Renal pelvis (tissue), 12 donors: ENCODE measurements at places on chromosomes 11 and 22.

DNA sequence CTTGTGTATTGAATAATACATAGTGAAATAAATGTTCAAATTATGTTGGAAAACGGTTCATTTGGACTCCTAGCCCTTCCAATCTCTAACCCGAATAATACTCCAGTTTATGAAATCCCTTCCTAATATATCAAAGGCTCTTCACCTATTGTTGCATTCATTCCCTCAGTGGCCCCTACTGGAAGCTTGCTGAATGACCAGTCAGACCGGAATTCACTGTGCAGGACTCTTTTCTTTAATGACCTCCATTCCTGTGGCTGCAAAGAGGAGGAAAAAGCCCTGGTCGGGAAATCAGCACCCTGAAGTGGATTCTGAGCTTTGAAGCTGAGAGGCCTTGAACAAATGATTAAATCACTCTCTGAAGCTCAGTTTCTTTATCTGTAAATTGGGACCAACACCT is 19.1 kb upstream of the RCN1 start:
- peak; percentile 42 for DNase-seq

DNA sequence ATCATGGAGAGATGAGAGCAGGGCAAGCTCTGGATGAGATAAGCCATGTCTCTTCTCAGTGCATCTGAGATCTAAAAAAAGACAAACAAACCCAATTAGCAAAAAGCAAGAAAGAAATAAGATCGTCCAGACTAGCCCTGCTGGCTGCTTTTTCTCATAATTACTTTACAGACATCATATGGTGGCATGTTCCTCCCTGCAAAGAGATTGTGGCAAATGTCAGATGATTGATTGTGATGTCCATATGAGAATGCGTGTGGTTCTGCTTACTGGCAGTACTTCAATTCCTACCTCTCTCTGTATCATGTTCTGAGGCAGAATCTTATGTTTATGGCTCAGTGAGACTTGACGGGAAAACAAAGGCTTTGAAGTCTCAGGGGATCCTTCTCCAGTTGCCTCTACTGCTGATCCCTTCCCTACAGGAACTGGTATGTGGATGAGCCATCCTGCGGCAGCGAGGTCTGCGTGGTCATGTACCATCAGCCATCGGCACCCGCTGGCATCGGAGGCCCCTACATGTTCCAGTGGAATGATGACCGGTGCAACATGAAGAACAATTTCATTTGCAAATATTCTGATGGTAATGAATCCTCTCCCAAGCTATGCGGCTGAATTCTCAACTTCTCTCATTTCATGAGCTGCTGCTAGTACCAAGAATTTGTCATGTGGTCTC is 8.8 kb downstream of the LAYN start:
- DNase-seq = peak; percentile 8

DNA sequence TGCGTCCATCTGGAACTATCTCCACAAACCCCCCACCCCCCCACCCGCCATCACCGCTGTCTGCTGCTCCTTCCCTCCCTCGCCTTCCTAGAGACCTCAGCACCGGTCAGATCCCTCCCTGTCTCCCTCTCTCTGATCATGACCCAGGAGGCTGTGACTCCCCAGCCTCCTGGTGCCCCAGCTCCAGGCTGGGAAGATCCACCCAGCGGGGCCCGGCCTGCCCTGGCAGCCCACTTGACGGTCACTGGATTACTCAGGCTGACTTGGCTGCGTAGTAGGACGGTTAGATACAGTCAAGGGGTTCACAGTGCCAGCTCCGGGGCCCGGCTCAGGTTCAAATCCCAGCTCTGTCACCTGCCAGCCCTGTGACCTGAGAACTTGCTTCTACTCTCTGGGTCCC is 59.3 kb downstream of the ANO1 start:
- DNase-seq = no peak

- DNase-seq = peak; percentile 80
Measured at GRCh38 chr11:130431331-130431773, 2.9 kb upstream of the ADAMTS8 start.

GRCh38 chr11:66470015-66470414 is 3.3 kb downstream of the PELI3 start:
- no peak for DNase-seq

GRCh38 chr22:37909766-37910165 is 3.7 kb downstream of the MICALL1 start:
- no peak for DNase-seq

GRCh38 chr11:60895687-60896086 is 10.7 kb downstream of the PRPF19 start:
- DNase-seq = no peak

GRCh38 chr11:64566915-64567891 is 23.8 kb upstream of the SLC22A12 start:
- DNase-seq = no peak

- no peak for DNase-seq
Measured at GRCh38 chr22:43819931-43820640, 8.0 kb upstream of the EFCAB6 start.

GRCh38 chr11:96072592-96072991 is 148.7 kb upstream of the MTMR2 start:
- no peak for DNase-seq

- DNase-seq = no peak
Measured at GRCh38 chr11:121408830-121409229, 43.3 kb upstream of the SORL1 start.

DNA sequence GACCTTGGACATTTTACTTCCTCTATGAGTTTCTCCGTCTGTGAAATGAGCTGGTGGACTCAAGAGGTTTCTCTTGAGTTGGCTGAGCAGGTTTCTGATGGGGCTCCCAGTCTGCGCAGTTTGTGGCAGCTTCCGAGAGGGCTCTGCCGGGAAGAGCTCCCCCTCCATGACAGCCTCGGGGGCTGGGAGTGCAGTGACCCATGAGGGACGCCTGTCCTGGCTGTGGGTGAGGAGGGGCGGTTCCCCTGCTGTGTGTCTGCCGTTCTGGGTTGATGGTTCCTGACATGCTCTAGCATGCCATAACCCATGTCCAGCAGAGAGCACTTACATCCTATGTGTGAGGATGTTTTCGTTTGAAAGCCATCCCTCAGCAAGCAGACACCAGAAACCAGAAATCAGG is 14.8 kb downstream of the CSF2RB start:
- DNase-seq = no peak

DNA sequence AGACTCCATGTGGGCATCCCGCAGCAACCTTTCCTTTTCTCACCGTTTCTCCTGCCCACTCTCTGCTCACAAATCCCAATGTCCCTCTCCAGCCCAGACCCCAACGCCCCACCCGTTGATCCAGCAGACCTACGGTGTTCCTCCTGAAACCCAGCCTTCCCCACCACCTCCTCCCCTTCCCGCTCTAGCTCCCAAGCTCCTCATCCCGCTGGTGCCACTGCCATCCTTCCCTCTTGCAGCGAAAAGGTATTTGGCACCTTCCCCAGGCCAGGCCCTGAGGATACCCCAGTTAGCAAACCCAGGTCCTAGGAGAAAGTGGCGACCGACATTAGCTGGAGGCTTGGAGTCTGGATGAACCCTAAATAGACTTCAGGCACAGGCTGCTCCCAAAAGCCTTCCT is 84.0 kb upstream of the RTL6 start:
- DNase-seq = no peak

GRCh38 chr11:120605469-120605868 is 93.9 kb downstream of the GRIK4 start:
- DNase-seq = no peak

GRCh38 chr11:85316967-85317366 is 310.2 kb downstream of the DLG2 start:
- DNase-seq = no peak

DNA sequence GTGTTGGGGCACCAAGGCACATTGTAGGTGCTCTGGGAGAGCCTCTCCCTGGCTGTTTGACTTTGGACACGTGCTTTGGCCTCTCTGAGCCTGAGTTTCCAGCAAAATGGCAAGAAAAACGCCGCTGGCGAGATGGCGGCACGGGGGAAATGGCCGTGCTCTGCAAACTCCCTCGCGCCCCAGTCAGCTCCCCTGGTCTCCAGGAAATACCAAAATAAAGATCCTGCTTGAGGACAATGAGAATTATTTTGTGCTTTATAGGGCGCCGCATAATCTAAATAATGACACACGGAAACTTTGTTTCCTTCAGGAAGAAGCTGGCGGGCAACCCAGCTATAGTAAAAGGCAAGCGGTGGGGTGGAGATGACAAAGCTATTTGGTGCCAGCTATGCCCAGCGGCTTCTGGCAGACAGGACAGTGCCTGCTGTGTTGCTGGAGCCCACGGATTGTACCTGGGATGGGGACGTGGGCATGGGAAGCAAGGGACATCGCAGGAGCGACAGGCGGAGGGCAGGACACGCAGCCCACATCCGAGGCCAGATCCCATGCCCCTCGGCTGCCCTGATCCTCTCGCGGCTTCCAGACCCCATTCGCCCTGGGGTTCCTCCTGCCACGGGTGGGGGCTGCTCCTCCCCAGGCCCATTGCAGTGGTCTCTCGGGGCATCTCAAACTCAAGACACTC is 26.3 kb upstream of the RFPL3 start:
- DNase-seq = no peak

DNA sequence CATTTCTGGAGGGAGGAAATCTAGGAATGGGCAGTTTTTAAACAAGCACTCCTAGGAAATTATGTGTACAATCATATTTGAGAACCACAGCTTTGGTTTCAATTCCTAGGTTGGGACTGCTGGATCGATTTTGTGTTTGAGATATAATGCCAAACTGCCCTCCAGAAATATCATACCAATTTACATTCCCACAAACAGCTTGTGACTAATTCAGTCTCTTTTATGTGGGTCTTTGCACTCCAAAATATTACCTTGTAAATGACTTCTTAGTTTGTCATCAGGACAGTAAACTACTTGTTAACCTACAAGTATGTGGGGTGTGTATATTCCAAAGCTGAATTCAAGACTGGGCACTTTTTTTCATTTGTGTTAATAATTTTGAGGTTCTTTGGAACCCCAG is 9.8 kb upstream of the BARX2 start:
- no peak for DNase-seq

- DNase-seq = no peak
Measured at GRCh38 chr11:65452806-65453490, 30.4 kb downstream of the NEAT1 start.

GRCh38 chr22:44351685-44352377 is 39.1 kb upstream of the SHISAL1 start:
- DNase-seq = peak; percentile 58

DNA sequence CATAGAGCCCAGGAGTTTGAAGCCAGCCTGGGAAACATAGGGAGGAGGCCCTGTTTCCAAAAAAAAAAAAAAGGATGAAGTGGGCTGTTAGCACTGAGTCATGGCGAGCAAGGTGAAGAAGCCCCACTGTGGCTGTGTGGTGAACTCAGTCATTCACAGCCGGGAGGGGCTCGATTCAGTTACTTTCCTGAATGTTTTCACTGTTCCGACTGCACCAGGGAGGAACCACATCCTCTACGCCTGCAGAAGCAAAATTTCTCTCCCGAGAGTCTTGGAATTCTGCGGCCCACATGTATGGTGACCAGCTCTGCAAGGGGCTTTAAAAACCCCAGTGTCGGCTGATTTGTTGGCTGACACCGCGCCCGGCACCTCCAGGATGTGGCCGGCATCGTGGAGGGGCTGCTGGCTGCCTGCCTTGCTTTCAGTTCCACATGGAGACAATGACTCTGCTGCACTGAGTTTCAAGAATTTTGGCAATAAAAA is 27.8 kb upstream of the GRAMD4 start:
- no peak for DNase-seq

GRCh38 chr22:26482161-26482560 is 1.4 kb downstream of the HPS4 start:
- DNase-seq = no peak

- no peak for DNase-seq
Measured at GRCh38 chr22:32777987-32778386, 23.5 kb upstream of the TIMP3 start.

- no peak for DNase-seq
Measured at GRCh38 chr11:10715571-10715970, 22.0 kb upstream of the IRAG1 start.
